ENCODE measurements at places on chromosomes 12 and 14. TPM values are rescaled to one million over a fixed set of nuclear protein-coding genes. Genes with fewer than 3 reads are reported as not detected.

DNA sequence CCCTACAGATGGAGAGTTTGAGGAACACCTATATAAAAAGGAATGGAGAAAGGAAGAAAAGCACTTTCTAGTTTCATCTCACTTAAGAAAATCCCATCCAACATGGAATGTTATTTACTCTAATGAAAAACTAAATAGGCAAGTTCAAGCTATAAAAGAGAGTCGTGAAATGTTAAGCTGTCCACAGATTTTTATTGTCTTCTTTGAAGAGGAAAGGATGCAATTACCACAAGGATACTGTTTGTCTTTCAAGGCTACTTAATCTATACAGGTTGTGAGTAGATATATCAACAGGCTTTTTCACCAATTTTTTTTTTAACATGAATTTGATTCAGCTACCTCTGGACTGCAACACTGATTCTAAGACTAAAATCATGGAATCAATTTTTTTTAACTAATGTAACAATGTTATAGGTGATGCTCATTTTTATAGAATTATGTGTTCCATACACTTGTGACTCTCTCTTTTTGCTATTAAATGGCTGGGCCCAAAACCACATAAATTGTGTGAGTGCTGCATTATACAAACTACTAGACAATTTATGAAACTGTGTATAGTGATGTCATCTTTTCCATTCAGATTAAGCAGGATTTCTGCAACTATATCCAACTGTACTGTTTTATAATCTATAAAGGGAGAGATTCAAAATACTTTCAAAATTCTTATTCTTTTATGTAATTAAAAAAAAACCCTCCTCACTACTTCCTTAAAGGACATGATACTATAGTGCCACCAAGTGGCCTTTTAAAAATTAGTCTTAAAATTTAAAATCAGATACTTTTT is 26.8 kb upstream of the BMAL2 start:
- peak; percentile 84 for DNase-seq

- peak; percentile 50 for DNase-seq
Observed at GRCh38 chr12:32906399-32907165, 10.0 kb upstream of the PKP2 start.

DNA sequence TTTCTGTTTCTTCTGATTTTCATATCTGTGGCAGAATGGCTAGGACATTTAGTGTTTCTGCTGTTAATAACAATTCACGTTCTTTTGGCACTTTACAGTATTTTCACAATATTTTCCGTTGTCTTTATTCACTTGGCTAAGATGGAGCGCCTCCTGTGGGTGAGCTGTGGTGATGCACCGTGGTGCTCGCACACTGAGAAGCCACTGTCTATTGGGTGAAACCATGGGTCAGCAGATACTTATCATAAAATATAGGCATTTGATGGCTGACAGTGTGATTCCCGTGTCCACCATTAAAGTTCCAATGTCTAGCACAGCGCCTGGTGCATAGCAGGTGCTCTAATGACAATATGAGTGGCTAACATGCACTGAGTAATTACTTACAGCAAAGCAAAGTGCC is 141.8 kb downstream of the VRK1 start:
- no peak for DNase-seq

- peak; percentile 45 for DNase-seq
Observed at GRCh38 chr12:98856897-98857540, 211.9 kb downstream of the APAF1 start.

DNA sequence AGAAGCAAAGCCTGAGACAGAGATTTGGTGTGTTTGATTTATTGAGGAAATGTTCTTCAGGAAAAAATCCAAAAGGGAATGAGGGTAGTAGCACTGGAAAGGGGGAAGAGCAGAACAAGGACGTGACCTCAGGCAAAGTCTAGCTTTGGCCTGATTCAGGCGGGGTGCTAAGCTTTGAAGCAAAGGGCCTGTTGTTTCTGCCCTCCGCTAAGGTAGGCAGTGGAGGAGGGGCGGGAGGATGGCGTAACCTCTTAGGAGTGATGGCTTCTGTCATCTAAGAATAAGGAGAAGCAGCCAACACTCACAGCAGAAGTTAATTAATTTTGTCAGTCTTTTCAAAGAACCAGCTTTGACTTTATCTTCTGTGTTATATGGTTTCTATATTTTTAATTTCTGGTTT is 20.4 kb downstream of the ABHD12B start:
- DNase-seq: no peak

GRCh38 chr14:80988192-80988591 is 32.8 kb downstream of the TSHR start:
- DNase-seq: no peak

DNA sequence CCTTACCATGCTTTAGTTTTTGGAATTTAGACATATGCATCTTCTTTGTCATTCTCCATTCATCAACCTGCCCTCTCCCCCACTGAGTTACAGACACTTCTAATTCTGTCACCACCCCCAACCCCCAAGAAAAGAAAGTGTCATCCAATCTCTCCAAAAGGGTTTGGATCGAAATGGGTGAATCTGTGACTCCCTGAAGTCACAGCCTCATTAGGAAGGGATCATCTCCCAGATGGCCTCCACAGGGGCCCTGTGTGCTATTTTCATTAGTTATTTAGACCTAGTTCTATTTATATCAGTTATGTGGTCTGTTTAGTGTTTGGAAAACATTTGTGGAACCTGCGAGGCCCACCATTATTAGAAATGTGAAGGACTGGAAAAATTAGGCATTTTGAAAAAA is 191.0 kb upstream of the ATP2B1 start:
- no peak for DNase-seq

DNA sequence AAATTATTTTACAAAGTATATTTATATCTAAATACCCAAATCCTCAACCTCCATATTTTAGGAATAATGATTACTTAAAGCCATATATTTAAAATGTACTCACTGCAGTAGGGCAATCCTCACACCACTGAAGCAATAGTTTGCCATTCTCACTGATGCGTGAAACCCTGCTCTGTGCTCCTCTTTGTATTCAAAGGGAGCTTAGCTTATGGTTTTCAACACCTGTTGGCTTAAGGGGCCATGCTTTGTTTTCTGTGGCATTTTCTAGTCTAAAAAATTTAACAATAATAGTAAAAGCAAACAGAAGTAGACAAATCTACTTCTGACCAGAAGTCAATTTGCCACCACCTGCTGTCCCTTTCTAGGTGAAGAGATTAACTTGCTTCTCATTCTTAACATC is 294.6 kb downstream of the FLRT2 start:
- DNase-seq: no peak

DNA sequence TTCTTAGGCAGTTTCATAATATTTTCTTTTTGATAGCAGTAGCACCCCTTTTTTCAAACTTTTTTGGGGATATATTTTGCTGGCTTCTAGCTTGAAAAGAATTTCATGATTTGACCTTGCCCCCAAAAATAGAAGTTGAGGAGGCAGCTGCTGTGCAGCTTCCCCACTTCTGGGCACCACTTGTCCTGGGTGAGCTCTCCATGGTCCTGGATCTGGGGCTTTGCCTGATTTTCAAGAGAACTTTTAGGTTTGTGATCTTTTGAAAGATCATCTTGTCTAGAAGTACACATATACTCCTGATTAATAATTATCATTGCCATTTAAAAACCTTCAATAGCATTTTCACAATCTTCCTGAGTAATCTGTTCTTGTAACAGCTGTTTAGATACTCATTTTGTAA is 271.6 kb downstream of the NPAS3 start:
- DNase-seq: peak; percentile 42

- DNase-seq: no peak
Observed at GRCh38 chr14:79947440-79948054, 263.8 kb downstream of the DIO2 start.

DNA sequence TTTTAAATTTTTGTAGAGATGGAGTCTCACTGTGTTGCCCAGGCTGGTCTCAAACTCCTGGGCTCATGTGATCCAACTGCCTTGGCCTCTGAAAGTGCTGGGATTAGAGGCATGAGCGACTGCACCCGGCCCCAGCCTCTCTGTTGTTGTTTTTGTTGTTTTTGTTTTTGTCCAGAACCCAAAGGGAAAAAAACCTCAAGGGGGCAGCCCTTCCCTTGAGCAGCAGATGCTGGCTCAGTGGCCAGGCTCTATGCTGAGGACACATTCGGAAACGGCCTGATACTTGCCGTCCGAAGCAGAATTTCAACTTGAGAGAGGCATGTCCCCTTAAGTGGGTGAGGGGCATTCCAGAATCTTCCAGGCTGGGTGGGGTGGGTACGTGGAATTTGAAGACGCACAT is 6.7 kb downstream of the MVK start:
- DNase-seq: no peak

- no peak for DNase-seq
Observed at GRCh38 chr12:1666685-1667162, 24.1 kb upstream of the ADIPOR2 start.

DNA sequence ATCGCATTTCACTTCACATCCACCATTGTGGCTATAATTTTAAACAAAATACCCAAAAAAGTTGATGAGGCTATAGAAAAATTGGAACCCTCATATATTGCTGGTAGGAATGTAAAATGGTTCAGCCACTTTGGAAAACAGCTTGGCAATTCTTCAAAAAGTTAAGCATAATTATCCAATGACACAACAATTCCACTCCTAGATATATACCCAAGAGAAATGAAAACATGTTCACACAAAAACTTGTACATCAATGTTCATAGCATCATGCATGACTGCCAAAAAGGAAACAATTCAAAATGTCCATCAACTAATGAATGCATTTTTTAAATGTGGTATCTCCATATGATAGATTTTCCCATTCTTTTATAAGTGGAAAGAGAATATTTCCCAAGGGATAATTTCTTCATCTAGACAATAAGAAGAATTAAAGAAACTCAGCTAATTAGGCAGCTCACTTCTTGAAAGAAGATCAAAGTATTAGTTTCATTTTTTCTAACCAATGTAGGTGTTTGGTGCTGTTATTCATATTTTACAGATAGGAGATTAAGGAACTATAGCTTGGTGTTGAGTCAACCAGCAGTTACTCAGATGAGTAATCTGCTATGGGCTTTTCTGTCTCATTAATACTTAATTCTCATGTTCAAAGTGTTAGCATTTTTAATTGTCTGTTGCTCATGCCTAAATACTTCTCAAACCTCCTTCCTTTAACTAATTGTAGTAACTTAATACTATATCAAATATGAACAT is 32.8 kb downstream of the YEATS4 start:
- DNase-seq: no peak

GRCh38 chr12:102197789-102198188 is at the start of gene PMCH:
Gene PMCH, minus strand, starts transcription at chr12:102197833. Its CDS starts 63 bp downstream, at chr12:102197770.
- peak; percentile 40 for DNase-seq

DNA sequence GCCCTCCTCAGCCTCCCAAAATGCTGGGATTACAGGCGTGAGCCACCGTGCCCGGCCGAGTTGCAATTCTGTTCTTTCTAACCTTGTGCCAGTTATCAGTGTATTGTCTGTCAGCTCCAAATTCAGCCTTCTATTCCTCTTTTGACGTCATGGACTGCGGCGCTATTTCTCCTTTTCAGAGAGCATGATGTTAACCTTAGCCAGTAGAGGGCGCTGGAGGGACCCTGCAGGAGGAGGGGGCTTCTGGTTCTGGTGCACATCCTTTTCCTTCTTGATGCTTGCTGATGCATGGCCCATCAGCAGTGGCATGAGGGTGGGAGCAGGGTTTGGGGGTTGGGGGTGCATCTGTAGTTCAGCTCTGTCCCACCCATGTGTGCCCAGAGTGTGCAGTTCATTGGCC is 179.3 kb upstream of the RMST start:
- DNase-seq: no peak

Gene LMNTD1
- not detected for total RNA-seq

Gene KRR1
- 68.4 TPM for total RNA-seq

Gene TCL1B
- not detected for total RNA-seq

Gene HHIPL1
- 0.84 TPM for total RNA-seq
